ENCODE measurements at places on chromosomes 7 and 10.

GRCh38 chr7:84722086-84722485 is 464.8 kb downstream of the SEMA3D start:
- DNase-seq = no peak

DNA sequence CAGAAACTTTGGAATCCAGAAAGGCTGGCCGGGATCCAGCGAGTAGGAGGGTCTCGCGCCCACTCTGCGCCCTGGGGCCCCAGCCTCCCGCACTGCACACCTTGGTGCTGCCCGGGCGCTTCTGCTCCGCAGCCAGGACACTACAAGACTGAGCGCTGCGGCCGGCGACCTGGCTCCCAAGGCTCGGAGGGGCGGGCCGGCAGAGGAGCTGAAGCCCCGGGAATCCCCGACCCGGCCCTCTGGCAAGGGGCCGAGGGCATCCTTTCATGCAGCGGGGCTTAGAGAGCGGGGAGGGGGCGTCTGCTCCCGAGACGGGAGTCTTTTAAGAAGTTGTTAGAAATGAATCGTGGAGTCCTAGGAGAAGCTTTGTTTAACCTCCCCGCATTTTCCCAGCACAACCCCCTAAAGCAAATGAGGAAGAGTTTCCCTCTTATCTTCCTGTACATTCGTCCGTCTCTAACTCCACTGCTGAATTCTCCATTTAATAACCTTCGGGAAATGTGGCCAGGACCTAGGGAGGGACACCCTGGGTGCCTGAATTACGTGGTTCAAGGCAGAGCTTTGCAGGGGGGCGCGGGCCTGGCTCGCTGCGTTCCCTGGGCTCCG is 1.1 kb downstream of the VWC2 start:
- DNase-seq = no peak

DNA sequence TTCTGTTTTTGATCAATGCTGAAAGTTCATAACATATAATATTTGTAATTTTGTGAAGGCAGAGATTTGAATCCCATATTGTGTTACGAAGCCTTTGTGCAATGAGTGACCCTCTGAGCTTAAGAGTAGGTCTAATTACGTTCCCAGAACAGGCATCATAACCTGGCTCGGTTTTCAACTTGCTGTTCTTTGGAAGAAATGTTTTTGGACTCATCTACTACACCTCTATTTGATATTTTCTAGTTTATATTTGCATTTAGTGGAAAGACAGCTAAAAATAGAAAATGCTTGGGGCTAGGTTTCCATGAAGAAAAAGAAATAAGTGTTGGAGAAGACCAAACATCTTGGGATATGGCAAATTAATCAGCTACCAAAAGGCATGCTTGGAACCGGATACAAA is 234.8 kb downstream of the AGMO start:
- DNase-seq = no peak

GRCh38 chr7:28165261-28165660 is 15.3 kb downstream of the JAZF1 start:
- DNase-seq = no peak

GRCh38 chr10:106836933-106837663 is 327.4 kb downstream of the SORCS1 start:
- DNase-seq = peak; percentile 16

- DNase-seq = peak; percentile 42
These were observed 15.3 kb downstream of the TPK1 start for GRCh38 chr7:144820552-144820951.

- DNase-seq = no peak
These were observed 73.4 kb downstream of the SORCS1 start for GRCh38 chr10:107091126-107091525.

DNA sequence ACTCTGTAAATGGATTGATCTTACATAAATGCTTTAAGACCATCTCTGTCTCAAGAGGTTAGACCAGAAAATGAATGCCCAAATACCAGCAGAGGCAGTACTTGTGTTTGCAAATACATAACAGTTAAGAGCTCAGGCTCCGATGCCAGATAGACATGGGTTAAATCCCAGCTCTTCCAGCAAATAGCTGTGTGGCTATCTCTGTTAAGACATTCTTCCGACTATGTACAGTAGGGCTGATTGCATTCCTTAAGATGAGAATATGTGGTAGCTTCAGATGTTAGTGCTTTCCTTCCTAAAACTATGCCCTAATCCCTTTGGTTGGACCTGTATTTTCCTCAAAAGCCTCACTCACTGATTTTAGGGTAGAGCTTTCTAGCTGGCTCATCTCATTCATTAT is 2.2 kb downstream of the IDE start:
- DNase-seq = no peak

GRCh38 chr10:13978533-13979115 is 352.1 kb downstream of the FRMD4A start:
- DNase-seq = no peak

GRCh38 chr10:61271127-61271780 is 181.9 kb downstream of the TMEM26 start:
- DNase-seq = no peak

DNA sequence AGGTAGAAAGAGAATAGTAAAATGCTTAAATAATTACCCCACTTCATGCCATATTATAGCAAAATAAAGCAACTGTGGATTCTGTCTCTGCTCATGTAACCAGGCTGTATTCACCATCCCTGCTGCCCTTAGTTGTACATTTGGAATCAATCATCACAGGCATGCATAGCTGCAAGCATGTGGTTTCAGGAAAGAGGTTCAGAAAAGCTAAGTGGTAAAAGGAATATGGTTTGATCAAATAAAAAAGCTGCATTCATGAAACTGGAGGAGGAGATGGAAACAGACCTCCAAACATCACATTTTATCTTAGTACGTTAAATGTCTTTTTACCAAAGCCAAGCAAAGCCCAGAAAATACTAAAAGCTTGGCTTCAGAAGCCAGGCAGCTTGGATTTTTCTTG is 81.3 kb downstream of the ADAM22 start:
- DNase-seq = no peak

GRCh38 chr7:139124084-139124914 is 14.8 kb upstream of the ZC3HAV1 start:
- DNase-seq = no peak

- DNase-seq = no peak
These were observed 11.3 kb upstream of the FXYD4 start for GRCh38 chr10:43360086-43360485.

GRCh38 chr10:44280226-44281014 is 104.5 kb downstream of the CXCL12 start:
- no peak for DNase-seq

- peak; percentile 50 for DNase-seq
These were observed 33.5 kb downstream of the FIGNL1 start for GRCh38 chr7:50416527-50417182.

GRCh38 chr10:102208311-102209035 is 17.6 kb upstream of the ELOVL3 start:
- DNase-seq = no peak

GRCh38 chr7:48009954-48010353 is 19.0 kb downstream of the SUN3 start:
- DNase-seq = no peak

DNA sequence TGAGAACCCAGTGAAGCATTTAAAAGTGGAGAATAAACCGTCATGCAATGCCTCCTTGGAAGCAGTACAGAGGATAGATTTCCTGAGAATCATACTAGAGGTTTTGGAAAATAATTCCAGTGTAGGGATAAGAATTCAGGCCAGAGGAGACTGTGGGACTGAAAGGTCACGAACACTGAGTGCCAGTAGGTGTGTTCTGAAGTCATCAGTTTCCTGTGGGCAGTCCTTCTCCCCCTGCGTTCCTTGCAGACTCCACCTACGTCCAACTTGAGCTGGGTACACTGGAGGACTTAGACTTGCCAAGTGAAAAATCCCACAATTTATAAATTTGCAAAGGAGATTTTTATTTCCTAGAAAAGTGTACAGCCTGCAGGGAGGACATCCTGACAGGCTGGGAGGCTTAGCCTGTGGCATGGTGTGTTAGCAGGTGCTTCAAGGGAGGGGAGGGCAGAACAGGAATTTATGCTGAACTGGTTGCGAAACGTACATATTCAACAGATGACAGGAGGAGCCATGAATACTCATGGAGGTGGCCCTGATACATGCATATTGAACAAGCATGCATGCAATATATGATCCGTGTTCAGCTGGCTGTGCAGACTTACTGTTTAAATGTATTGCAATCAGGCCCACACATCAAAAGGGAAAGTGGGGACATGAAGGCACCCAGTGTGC is 72.9 kb upstream of the POM121L12 start:
- DNase-seq = no peak

- DNase-seq = no peak
These were observed 45.7 kb downstream of the FAM171A1 start for GRCh38 chr10:15325243-15325943.

GRCh38 chr10:76337641-76338040 is 906.2 kb downstream of the LRMDA start:
- DNase-seq = no peak

Measured in CD4-positive, alpha-beta T cell treated with Interleukin-4 for 1 hour (primary cell).